ENCODE measurements at places on chromosomes 13 and 19.

DNA sequence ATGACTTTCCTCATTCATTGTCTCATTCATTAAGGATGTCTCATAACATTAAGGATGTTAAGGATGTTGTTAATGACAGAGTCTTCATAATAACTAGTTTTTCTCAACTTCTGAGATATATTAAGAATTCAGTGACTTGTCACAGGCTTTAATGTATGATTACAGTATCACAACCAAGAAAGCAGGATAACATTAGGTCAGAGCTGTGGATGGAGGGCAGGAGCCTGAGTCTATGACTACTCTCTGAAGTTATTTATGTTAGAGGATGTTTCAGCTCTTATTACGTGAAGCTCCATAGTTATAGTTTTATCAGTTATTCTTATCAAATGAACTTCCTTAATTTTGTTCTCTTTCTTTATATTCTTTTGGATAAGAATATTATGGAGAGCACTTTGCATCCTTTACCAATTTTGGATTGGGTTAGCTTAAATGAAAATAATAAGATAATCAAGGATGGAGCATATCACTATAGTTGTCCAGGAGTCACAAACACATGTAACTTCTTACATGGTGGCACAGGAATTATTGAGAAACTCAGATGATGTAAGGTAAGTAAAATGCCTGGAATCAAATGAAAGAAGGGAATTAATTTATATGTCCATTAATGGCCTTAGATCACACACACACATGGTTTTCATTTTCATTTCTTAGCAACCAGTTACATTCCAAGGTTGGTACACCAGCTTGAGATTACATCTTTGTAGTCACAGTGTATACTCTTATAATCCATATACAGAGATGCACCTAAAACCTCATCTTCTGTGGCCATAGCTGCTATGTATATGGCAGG is 57.0 kb downstream of the SLC10A2 start:
- no peak for DNase-seq

GRCh38 chr13:79528356-79528755 is 47.4 kb downstream of the NDFIP2 start:
- no peak for DNase-seq

- no peak for DNase-seq
These were observed 23.3 kb downstream of the LYPD4 start for GRCh38 chr19:41821003-41821735.

- no peak for DNase-seq
These were observed 1253.2 kb upstream of the PRR20A start for GRCh38 chr13:55887561-55887960.
